ENCODE measurements at places on chromosomes 2 and 18.

DNA sequence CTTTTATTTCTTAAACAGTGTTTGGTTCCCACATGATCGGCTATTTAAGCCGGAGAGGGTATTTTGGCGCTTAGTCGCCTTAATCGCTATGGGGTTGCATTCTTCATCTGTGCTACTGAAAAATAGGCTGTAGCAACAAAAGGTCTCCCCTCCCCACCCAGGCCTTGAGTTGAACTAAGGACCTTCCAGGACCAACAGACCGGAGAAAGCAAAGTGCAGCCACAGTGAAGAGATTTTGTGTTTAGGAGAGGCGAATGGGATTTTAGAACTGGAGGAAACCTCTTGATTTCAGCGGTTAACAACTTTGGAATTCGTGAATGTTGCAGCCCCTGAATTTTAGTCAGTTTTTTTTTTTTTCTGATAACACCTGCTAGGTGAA lies 1.4 kb downstream of the ITGA6 start:
- no peak for DNase-seq

GRCh38 chr2:127358044-127358443 lies 29.7 kb downstream of the MAP3K2 start:
- DNase-seq, result no peak

GRCh38 chr18:8745355-8746014 lies 40.1 kb downstream of the MTCL1 start:
- DNase-seq, result no peak

- no peak for DNase-seq
Measured at GRCh38 chr18:74233933-74234325, 57.8 kb downstream of the CYB5A start.

DNA sequence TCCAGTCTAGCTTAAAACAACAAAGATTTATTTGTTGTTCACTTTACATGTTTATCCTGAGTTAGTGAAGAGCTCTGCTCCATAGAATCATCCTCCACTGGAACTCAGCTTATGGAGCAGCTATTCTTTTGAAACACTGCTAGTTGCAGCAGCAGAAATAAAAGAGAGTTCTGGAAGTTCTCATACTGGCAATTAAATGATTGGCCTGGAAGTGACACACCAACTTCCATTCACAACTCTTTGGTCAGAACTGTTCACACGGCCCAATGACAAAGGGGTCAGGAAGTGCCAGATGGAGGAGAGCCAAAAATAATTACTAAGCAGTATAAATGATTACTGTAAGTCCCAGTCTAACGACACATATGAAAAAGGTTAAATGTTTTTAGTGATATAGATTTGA lies 39.1 kb downstream of the FBXO11 start:
- DNase-seq, result no peak

DNA sequence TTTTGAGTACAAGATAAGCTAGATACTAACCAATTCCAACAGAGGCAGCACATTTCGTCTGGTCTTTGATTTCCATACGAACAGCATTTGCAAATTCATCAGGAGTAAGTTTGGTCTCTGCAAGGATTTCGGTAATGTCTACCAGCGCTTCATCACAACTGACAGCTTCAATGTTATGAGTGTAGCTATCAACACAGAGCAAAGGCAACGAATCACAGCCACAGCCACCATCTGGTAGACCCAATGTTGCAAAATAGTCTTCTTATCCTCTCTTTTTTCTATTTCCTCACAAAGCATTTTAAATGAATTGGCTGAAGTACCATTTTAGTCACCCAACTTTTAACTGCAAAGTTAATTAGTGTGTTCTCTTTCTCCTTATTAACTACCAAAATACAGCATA lies 68.3 kb downstream of the REV1 start:
- no peak for DNase-seq

DNA sequence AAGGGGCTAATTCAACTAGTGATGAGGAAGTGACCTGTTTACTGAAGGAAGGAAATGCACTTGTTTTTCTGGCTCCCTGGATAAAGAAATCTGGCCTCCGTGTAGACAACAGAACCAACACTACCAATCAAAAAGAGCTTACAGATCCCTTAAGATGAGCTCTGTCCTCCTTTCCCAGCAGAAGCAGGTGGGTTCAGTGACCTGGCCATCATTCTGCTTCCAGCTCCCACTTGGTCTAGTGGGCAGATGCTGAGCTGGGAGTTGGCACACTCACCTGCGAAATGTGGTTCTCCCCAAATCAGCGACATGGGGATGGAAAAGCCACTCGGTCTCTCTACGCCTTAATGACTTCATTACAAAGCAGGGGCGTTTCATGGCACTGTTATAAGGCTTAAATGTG lies 132.6 kb downstream of the AFF3 start:
- no peak for DNase-seq

DNA sequence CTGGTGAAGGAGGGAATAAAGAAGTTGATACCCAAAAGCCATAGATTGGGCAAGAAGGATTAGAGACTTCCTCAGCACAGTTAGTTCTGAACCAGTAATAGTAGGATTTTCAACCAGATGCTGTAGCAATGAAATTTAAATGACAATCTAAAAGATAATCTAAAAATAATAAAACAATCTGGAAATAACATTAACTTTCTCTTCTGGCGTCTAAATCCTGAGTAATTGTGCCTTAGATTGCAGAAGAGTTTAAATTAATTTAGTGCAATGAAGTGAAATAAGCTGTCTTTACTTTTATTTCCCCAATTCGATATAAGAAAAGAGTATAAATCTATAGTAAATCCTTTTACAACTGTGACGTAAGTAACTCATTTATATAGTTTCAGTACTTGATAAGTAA lies 186.8 kb upstream of the DOK6 start:
- no peak for DNase-seq

- no peak for DNase-seq
Measured at GRCh38 chr2:2823061-2823753, 492.1 kb upstream of the MYT1L start.

GRCh38 chr2:230455005-230455684 lies 39.1 kb downstream of the SP100 start:
- DNase-seq, result no peak
